Activated CD4-positive, alpha-beta T cell treated with anti-CD3 and anti-CD28 coated beads, Interleukin-2, amount 50 U/mL, for 48 hours (primary cell): ENCODE measurements at places on chromosomes 5 and 9.

GRCh38 chr5:122333564-122333963 is 21.5 kb downstream of the SNCAIP start:
- DNase-seq: no peak

DNA sequence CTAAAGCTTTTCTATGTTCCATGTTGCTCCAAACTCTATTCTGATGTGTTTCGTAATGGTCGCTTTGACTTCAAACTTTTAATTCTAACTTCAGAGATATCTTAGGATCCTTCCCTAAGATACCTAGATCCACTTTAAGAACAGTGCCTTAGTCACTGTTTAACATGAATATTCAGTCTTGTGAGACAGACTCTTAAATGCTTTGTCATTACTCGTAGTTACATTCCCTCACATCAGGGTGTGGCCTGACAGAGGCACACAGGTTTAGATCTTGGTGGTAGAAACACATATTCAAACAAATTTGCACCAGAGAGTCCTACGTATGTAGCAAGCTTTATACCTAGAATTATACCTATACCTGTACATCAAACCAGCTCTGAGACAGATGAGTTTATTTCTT is 687.0 kb upstream of the C9orf72 start:
- DNase-seq: no peak

GRCh38 chr9:92341578-92341977 is 15.8 kb downstream of the CENPP start:
- DNase-seq: no peak

- DNase-seq: no peak
Measured at GRCh38 chr5:154993461-154993860, 20.1 kb upstream of the KIF4B start.

- DNase-seq: no peak
Measured at GRCh38 chr5:80978772-80979317, 18.7 kb downstream of the RASGRF2 start.

- no peak for DNase-seq
Measured at GRCh38 chr5:157568720-157569119, 6.9 kb downstream of the ADAM19 start.

GRCh38 chr5:41291323-41291722 is 78.0 kb upstream of the C6 start:
- no peak for DNase-seq

GRCh38 chr5:147671365-147671764 is 111.2 kb downstream of the JAKMIP2 start:
- no peak for DNase-seq

- DNase-seq: no peak
Measured at GRCh38 chr5:17918373-17919104, 284.3 kb downstream of the TAF11L14 start.

GRCh38 chr9:117992006-117992405 is 287.8 kb downstream of the TLR4 start:
- DNase-seq: no peak

GRCh38 chr9:137035507-137035834 is 3.6 kb upstream of the FUT7 start:
- DNase-seq: no peak

- DNase-seq: no peak
Measured at GRCh38 chr5:139914218-139914807, 118.7 kb downstream of the PSD2 start.

GRCh38 chr9:72476100-72476499 is 45.3 kb upstream of the TMC1 start:
- DNase-seq: no peak

DNA sequence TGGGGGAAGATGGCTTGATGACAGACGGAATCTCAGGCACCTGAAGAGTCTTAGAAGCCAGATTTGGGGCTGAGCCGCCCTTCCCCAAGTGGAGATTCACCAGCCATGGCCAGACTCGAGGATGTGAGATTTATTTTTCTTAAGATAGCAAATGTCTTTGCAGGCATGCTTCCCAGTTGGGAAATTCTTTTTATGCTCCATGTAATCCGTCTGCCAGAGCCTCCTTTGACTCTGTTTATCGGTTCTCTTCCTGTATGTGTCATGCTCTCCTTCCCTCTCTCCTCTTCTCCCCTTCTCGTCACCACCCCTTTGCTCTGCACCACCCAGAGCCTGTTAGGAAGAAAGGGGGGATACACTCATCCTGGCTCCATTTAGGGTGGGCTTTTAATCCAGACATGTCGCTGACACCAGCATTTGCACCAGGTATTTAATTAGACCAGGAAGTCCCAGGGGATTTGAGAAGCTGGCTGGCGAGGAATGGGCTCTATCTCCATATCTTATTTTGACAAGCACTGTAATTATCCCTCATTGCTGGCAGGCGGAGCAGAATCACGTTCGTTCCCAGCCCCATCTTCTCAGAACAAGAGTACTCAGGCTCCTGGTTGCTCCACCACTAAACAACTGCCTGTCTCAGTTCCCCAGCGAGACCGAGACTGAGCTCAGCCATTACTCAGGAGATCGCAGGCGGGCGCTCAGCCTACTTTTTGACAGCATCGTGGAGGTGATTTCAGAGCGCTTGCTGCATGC is 50.9 kb downstream of the KCNIP1 start:
- DNase-seq: no peak

DNA sequence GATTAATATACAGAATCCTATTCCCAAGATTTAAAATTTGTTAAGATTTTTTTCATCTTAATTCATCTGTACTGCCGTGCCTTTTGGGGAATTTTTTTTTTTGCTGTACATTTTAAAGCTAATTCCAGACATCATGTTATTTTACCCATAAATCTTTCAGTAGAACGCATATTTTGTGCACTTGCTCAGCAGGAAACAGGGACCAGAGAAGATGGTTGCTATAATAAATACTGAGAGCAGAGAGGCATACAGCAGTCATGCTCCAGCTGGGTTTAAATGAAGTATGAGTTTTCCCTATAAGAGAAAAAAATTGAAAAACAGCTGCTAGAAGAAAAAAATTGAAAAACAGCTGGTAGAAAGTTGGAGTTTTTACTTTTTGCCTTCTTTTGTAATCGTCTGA is 196.9 kb upstream of the PUM3 start:
- DNase-seq: no peak

- no peak for DNase-seq
Measured at GRCh38 chr9:73056245-73056644, 95.4 kb upstream of the ANXA1 start.

- no peak for DNase-seq
Measured at GRCh38 chr5:94433397-94434163, 184.8 kb downstream of the KIAA0825 start.

GRCh38 chr9:113454914-113455761 is 8.4 kb upstream of the RGS3 start:
- no peak for DNase-seq

- peak; percentile 77 for DNase-seq
Measured at GRCh38 chr9:95874989-95875304, 544 bp upstream of the ERCC6L2 start.

DNA sequence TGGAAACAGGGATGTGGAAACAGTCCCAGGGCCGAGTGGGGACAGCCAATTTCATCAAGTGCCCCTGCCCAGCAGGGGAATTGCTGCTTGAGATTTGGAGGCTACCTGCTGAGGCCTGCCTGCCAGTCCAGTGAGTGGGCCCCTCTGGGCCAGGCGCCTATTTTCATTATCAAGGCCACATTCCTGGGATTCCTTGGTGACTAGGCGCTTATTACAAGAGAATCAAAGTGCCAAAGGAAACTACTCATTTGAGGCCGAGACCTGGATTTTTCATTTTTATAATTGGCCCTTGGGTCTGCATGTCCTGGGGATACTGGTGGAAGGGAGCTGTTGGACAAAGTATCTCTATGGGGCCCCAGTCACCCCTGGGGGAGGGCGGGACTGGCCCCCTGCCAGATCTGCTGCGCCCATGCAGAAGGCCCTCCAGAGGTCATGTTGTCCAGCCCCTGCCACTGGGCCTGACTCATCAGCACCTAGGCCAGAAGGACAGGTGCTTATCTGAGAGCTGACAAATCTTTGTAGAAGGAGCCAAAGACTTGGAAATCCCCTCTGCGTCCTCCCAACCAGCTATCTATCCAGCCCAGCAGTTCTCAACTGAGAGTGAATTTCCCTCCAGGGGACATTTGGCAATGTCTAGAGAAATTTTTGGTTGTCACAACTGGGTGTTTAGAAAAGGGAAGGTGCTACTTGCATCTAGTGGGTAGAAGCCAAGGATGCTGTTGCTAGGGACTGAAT is 45.6 kb downstream of the FOXI1 start:
- no peak for DNase-seq

- peak; percentile 25 for DNase-seq
Measured at GRCh38 chr5:123512611-123513461, 859 bp downstream of the CSNK1G3 start.

GRCh38 chr5:58211441-58211840 is 248.4 kb downstream of the PLK2 start:
- no peak for DNase-seq

DNA sequence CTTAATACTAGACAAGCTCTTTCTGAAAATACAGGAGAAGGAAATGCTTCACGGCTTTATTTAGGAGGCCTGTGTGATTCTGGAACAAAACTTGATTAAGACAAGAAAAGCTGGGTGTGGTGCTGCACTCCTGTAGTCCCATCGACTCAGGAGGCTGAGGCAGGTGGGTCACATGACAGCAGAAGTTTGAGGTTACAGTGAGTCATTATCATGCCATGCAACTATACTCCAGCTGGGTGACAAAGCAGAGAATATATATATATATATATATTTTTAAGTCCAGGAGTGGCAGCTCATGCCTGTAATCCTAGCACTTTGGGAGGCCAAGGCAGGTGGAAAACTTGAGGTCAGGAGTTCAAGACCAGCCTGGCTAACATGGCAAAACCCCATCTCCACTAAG is 33.1 kb upstream of the SPIN1 start:
- DNase-seq: no peak

DNA sequence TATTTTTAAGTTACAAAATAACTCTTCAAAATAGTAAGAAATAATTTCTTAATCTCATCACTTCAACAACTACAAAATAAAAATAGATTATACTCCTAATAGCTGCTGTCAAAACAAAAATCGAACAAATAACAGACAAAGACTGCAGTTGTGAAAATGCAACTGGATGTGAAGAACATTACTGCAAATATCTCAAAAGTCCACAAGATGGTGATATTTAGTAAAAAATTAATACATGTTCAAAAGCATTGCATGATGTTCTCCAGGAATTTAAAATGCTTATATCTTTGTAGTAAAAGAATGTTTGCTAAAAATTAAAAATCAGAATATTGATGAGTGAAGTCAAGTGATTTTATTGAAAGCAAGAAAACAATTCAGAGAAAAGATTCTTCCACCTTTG is 66.2 kb downstream of the MPDZ start:
- DNase-seq: no peak

DNA sequence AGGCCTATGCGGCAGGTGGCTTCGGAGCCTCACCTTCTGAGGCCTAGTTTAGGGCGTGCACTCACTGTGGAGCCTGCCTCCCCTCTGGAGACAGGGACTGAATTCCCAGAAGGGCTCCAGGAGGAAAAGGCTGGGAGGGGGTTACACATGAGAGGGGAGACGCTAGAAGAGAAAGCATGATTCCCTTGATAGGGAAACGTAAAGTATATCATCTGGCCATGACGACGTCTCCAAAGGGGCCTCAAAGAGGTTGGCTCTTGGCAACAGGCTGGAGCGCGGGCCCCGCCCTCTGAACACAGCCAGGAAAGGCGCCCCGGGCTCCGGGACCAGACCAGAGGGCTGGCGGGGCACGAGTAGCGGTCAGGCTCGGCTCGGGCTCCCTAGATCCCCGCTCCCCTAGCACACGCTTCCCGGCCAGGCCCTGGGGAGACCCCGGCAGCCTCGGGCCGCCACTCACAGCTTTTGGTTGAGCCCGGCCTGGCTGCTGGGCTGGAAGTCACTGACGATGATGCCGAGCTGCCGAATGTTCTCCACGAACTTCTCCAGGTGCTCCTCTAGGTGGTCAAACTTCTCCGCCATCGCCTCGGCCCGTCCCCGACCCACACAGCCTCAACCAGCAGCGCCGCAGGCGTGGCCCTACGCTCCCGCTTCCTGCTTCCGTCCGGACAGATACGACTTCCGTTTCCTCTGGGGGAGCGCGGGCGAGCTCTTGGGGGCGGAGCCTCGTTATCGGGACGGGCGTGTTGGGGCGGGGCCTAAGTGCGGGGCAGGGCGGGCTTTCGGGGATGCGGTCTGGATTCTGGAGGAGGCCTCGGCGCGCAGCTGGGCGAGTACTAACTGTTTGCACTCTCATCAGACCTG is at the start of gene MED10:
MED10 (minus strand) TSS at position 643 of the 861 bp plus-strand sequence; CDS start at position 579, 64 bp downstream.
- peak; percentile 98 for DNase-seq

GRCh38 chr9:23555851-23556250 is 270.2 kb downstream of the ELAVL2 start:
- no peak for DNase-seq

- DNase-seq: no peak
Measured at GRCh38 chr9:26158631-26159150, 480.4 kb upstream of the TUSC1 start.

DNA sequence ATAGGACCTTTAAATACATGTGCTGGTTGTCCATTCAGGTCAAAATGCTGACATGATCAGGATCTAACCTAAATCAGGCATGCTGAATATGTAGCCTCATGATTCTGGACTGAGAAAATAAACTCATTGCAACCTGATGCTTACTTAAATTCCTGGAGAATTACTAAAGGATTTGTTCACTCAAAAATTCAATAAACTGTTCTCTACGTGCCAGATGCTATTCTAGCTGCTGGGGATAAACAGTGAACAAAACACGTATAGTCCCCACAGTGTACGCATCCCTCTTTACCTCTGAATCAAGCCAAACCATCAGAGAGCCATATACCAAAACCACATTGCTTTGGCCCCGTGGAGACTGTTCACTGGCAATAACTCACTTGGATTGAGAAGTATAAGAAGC is 6.1 kb downstream of the SCAI start:
- no peak for DNase-seq

- no peak for DNase-seq
Measured at GRCh38 chr5:127153031-127153430, 79.7 kb upstream of the C5orf63 start.

DNA sequence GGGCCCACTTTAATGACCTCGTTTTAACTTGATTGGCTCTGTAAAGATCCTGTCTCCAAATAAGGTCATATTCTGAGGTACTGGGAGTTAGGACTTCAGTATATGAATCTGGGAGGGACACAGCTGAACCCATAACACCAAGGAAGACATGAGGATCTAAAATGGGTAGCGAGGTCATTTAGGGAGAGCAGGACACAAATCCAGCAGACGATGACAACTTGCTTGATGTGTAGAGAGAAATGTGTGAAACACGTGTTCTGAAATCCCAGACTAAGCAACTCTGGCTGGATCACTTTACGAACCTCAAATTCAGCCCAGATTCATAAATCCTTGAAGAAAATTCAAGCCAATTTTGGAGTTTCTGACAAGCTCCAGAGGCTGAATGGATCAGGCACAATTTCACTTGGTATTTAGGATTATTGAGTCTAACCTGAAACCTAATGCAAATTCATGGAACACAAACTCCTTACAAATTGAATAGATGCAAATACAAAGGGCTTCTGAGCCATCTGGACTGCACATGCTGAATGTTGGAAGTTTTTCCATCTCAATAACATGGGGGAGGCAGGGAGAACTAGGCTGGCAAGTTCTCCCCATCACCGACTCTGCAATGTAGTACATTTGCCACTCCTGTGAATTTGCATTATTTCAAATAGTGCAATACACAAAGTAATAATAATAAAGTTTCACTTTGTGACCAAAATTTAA is 74.0 kb upstream of the SLC30A5 start:
- DNase-seq: no peak
